ENCODE measurements at places on chromosomes 7 and 10. TPM values are rescaled to one million over a fixed set of nuclear protein-coding genes. Genes with fewer than 3 reads are reported as not detected.

Gene ARHGAP22
- 4.4 TPM for total RNA-seq

Gene HIPK2
- total RNA-seq = 218 TPM

Gene APBB1IP
- total RNA-seq = 2.5 TPM

Gene SPDYE16
- not detected for total RNA-seq

Gene AKR1D1
- not detected for total RNA-seq

Gene UCMA
- total RNA-seq = not detected

Gene NEUROG3
- total RNA-seq = not detected

Gene AGMO
- total RNA-seq = 0.40 TPM

Gene ACSM6
- total RNA-seq = 0.30 TPM

Gene TMEM213
- total RNA-seq = not detected

Gene PKD1L1
- total RNA-seq = 2.5 TPM

Gene DYNC1I1
- total RNA-seq = 24.3 TPM

DNA sequence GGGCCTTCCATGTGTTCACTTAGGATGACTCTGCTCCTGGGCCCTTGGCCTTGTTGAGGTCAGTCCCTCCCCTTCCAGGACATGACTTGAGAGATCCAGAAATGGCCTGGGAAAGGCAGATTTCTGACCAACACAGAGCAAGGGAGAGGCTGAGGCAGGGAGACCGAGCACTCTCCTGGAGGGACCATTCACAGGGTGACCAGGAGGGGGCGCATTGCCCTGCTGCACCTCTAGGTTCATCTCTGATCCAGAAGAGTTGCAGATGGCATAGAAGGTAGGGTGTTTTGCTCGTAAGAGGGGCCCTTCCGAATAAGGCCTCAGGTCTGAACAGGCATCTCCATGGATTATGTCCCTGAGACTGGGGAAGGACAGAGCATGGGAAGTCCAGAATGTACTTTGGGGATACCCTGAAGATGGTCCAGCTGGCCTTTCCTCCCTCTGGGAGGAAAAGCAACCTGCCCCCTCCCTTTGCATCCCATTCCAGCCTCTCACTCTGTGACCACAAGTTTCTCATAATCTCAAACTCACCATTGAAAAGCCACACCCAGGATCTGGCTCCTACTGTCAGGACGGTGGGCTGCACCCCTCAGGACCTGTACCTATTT lies 6.6 kb downstream of the DMBT1 start:
- DNase-seq = peak; percentile 63

GRCh38 chr7:132575982-132576720 lies at the start of gene PLXNA4:
Gene PLXNA4, minus strand, starts transcription at chr7:132576470. Its CDS starts 67,777 bp downstream, at chr7:132508693.
- DNase-seq = no peak

DNA sequence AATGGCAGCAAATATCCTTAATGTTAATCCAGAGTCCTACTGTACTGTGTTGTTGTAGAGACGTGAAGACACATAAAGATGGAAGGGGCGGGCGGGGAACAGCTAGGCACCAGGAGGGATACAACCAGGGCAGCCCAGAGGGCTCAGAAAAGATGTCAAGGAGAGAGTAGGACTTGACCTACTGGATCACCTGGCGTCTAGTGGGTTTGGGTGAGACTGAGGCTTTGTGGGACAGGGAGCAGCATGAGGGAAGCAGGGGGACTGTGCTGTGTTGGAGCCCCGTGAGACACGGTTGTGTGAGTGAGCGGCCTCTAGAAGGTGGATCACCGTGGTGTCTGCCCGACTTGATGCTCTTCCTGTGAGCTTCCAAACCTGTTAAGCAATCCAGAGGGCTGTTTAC lies 68.0 kb downstream of the PTPRE start:
- no peak for DNase-seq

- DNase-seq = no peak
These were observed 53.8 kb downstream of the INPP5A start for GRCh38 chr10:132591166-132591971.

GRCh38 chr10:99850767-99851340 lies 68.4 kb downstream of the ABCC2 start:
- DNase-seq = no peak

GRCh38 chr7:122442929-122443328 lies 138.4 kb upstream of the FEZF1 start:
- no peak for DNase-seq

GRCh38 chr7:50962962-50963374 lies 180.3 kb upstream of the GRB10 start:
- DNase-seq = peak; percentile 87

DNA sequence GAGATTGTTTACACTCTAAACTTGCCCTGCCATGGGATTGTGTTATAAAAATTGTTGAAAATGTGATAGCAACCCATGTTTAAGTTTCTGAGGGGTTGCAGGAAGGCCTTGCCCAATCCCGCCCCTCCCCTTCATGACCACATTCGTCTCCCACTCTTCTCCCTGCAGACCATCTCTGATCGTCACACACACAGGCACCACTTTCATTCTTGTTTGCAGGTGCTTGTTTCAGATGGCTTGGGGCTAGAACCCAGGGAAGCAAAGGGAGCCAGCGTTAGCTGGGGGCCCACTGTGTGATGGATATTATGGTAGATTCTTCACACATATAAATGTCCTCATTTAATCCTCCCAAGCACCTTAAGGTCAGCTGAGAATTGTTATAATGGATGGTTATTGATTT lies 286.7 kb upstream of the HABP2 start:
- DNase-seq = no peak

DNA sequence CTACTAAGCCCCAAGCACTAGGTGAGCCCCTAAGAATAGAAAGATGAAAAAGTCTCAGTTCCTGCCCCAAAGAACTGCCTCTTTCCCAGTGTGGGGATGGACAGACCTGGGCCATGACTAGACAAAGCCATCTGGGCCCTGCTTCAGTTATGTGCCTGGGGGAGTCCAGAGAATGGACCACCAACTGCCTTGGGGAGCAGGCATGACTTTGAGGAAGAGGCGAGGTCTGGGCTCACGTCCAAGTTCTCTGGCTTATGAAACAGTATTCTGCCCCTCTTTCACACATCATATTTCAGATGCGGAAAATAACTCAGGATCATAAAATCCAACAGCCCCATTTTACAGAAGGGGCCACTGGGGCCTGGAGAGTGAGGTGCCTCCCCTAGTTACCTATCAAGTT lies 80.3 kb downstream of the PLXNA4 start:
- DNase-seq = no peak

GRCh38 chr10:62818426-62819011 lies 2.4 kb upstream of the EGR2 start:
- no peak for DNase-seq

GRCh38 chr10:21516242-21517131 lies 9.0 kb downstream of the SKIDA1 start:
- no peak for DNase-seq

DNA sequence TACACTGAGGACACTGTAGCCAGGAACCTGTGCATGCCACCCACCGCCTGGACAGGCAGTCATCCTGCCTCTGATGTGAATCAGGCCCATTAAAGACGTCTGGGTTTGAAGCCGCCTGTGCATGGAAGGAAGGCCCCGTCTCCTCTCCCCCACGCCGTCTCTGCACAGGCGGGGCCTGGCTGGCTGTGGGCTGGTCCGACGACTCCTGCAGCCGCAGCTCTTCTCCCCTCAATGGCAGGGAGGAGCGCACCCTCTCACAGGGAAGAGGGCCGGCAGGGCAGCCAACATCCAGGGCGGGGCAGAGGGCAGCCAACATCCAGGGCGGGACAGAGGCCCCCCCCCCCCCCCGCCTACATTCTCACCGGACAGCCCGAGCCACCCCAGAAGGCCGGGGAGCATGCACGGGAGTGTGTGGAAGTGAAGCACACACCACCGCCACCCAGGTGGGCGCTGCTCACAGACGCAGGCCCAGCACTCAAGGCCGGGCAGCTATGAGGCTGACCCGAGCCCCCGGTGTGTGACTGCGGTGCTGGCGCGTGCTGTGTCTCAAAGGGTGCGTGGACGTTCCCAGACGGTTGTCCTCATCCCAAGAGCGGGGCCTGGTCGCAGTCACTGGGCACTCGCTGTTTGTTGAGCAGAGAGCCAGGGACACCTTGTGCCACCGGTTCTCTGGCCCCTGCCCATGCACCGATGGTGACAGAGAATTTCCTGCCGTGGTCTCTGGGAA lies 19.1 kb downstream of the DPYSL4 start:
- DNase-seq = no peak

GRCh38 chr7:74287303-74288033 lies 1.7 kb upstream of the CLIP2 start:
- no peak for DNase-seq

GRCh38 chr7:16811551-16811950 lies 6.8 kb upstream of the AGR2 start:
- DNase-seq = no peak

DNA sequence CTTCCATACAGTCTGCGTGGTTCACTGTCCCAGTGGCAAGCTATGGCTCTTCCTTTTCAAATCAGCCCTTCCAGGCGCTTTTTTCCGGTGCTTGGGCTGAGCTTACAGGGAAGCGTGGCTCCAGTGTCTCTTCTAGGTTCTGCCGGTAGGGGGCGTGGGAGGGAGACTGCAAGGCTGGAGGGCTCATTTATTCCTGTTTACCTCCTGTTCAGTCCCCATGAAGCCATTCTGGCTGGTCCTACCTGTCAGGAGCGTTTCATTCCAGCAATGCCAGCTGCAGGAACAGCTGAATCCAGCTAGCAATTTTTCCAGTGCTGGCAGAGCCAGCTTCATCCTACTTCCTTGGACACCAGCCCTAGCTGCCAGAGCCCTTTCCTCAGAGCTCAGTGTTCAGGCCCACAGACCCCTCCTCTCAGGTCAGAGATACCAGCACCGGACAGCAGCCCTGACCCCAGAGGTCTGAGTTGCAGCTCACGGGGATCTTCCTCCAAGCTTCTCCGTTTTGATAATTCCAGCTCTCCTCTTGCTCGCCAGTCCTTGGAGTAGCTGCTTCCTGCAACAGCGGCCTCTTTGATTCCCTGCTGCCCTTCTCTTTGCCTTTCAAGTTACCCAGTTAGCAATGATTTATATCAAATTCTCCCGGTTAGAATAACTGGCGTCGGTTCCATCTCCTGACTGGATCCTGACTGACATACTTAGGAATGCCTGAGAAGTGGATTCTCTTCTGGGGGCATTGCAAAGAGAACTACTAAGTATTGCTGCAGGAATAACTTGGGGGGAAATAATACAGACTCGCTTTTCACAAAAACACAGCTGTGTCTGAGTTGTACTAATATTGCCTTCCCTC lies 129.8 kb downstream of the FRMD4A start:
- DNase-seq = no peak

GRCh38 chr7:81993186-81993585 lies 223.3 kb upstream of the HGF start:
- DNase-seq = no peak

- no peak for DNase-seq
These were observed 1080.1 kb upstream of the SORCS1 start for GRCh38 chr10:108244443-108245228.

GRCh38 chr7:133843341-133843740 lies 283.8 kb upstream of the LRGUK start:
- no peak for DNase-seq

GRCh38 chr7:80942261-80943041 lies 23.6 kb upstream of the SEMA3C start:
- DNase-seq = peak; percentile 75

GRCh38 chr7:1638215-1638661 lies 31.8 kb upstream of the ELFN1 start:
- no peak for DNase-seq

DNA sequence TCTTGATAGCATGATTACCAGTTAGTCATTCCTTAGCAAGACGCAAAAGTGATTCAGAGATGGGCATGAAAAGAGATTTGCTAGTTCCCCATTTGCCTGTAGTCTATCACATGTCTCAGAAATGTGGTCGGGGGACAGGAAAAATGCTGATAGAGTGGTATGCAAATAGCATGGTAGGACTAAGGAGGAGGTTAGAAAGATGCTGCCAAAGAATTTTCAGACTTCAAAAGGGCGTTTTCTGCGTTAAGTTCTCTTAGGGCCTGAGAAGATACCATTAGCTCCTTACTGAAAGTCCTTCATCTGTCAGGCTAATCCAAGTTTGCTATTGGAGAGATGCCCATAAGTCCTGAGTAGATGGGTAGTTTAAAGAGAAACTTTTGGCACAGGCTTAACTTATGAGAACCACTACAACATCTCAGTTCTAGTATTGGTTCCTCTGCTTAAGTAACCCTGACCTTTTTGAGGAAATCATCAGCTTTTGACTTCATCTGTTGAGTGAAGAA lies 2.7 kb downstream of the CALD1 start:
- DNase-seq = no peak

GRCh38 chr10:78441694-78442093 lies 408.0 kb downstream of the RPS24 start:
- peak; percentile 47 for DNase-seq

GRCh38 chr10:73494877-73495225 lies 973 bp downstream of the PPP3CB start:
- DNase-seq = no peak

DNA sequence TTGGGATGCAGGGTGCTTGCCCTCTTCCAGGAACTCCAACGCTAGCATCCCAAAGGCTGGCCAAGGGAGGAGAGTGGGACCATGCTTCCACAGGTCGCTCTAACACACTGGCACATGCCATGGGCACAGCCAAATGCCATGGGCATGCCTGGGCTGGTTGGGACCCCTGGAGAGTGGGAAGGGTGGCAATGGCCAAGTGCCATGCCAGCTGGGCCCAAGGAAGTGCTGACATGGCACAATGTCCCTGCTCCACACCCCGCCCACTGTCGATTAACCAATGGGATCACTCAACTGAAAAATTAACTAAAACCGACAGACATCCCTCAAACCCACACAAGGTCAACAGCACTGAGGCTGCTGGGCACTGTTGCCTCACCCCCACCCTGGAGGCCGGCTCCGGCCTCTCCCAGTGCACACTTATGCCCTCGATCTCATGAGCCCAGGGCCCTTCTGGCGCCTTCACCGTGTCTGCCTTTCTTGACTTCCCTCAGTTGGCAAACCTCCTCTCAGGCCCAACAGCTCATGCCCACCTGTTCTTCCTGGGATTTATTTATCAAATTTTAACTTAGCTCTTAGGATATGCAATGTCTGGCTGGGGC lies 83.4 kb downstream of the GOLGA7B start:
- no peak for DNase-seq

- no peak for DNase-seq
These were observed 114.1 kb upstream of the CARD11 start for GRCh38 chr7:3157566-3158287.

DNA sequence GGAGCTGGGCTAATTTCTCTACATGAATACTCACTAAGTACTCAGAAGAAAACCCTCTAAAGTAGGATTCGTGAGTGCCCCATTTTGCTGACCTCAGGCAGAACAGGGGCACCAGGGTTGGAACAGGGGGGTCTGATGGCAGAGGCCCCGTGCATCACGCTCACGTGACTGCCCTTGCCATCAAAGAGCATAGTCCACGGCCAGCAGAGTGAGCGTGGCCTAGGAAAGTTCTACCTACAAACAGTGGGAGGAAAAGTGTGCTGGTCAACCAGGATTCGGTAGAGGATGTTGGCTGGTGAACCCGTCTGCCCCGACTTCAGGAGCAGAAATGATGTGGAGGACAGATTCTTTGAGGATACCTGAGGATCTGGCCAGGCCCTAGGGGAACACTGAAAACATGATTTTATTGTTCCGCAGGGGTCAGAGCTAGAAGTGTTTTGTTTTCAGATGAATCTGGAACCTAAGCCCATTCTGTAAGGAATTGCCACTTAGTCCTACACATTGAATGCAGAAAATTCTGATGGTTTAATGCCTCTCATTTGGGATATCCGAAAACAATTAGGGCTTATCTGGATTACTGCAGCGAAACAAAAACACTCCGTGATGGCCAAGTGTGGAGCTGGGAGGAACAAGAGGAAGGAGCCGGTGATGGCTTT lies 138.8 kb upstream of the SHH start:
- DNase-seq = no peak

All from cardiac septum (tissue), 1 donor.